ENCODE measurements at places on chromosomes 13 and 19.

- no peak for DNase-seq
These were observed 24.0 kb downstream of the RNF6 start for GRCh38 chr13:26198116-26198515.

GRCh38 chr19:33071887-33072286 lies 7.2 kb upstream of the RHPN2 start:
- DNase-seq = no peak

DNA sequence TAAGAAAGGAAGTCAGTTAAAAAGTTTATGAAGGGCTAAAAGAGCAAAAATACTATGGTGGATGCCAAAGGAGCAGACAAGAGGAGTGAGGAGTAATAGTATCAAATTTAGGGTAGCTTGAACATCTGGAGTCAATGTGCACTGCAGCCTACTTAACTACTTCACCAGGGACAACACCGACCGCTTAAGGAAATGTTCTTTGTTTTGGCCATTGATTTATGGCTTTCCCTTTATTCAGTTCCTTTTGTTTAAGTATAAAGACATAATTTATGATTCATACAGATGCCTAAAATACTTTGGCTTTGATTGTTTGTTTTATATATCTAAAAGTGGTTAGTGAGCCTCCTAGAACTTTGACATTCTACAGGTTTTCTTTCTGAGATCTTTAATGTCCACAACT lies 276.3 kb upstream of the PRR20A start:
- no peak for DNase-seq

- no peak for DNase-seq
These were observed 362.6 kb downstream of the FGF14 start for GRCh38 chr13:102039264-102039663.

DNA sequence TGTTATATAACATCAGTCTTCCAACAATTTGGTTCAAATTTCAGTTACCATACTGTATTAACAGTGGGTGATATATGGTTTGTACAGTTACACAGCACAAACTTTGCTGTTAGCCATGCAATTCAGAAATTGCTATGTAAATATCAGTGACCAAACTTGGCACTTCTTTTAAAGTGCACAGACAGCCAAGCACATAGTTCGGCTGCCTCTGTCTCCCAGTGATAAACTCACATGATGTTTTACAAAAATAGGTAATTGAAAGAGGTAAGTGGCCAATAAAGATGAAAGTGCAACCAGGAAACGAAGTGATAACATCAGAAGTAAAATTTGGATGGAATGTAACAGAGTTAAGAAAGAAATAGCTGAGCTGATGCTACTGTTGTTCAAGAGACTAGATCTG lies 143.9 kb downstream of the PCDH9 start:
- DNase-seq = no peak

DNA sequence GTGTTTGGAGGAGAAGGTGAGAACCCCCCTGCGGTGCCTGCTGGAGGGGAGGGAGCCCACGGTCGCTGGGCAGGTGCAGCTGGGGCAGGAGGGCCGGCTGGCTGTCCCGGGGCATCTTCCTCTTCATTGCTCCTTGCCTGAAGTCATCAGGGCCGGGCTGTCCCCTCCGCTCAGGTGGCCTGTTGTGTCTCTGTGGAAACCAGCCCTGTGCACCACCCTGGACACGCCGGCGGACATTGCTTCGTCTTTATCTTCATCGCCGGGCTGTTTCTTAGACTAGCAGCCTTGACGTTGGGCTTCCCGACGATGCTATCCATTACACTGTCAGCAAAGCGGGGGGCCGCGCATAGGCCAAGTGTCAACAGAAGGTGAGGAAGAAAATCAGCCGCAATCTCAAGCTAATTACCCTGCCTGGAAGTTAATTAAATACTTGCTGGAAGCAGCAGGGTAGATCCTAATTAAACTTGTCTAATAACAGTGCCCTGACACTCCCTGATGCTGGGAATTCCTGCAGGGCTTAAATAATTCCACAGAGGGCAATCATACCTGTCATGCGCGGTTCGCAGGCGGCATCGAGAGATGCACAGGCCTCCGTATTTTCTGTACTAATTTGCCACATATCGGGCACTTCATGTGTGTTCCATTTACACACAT lies 111.4 kb upstream of the SOX1 start:
- DNase-seq = no peak

- no peak for DNase-seq
These were observed 40.7 kb upstream of the DOCK9 start for GRCh38 chr13:99018418-99019180.
